ENCODE measurements at places on chromosomes 11 and 22.
A peak's percentile ranks its signal among the peaks of the same experiment; 100 is the strongest.

- no peak for DNase-seq
Measured at GRCh38 chr11:103968685-103969084, 67.8 kb upstream of the DDI1 start.

DNA sequence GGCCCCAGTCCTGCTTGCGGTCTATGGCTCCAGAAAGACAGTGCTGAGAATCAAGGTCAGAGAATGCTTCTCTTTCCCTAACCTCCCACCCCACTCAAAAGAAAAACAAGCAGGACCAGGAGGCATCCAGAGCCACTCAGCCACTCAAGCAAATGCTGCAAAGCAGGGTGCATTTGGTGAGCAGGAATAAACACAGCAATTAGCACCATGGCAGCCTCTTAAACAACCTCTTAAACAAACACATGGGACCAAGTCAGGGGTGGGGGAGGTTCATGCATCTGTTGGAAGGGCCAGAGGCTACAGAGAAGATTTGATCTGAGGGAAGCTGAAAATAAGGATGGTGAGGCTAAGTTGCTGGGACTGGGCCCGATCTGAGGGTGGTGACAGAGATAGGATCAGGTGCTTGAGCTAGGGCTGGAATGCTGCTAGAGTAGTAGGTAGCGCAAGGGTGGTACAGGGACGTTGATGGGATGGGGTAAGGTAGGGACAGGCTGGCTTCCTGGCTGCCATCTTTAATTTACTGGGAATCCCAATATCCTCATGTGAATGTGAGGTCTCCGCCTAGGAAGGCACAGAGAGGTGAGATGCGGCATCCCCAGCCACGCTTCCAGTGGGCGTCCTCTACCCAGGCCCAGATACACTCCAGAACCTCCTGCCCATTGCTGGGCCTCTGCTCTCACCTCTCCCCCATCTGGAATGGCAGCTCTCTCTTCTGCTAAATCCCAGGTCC is 26.6 kb upstream of the LMO1 start:
- DNase-seq = peak; percentile 80

DNA sequence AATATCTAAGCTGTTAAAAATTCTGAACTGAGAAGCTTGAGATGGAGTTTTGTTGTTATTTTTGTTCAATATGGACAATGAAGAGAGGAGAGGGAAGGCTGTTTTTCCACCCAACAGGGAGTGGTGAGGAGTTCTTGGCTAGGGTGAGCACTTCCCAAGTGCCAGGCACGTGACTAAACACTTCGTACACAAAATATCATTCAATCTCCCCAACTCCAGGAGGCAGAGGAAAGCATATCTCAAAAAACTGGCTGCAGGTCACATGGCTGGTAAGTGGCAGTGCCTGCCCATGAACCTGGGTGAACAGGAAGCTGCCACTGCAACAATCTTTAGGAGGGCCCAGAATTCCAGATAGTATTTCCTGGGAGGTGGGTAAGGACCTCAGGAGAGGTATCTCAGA is 11.6 kb downstream of the ELF5 start:
- DNase-seq = no peak

- DNase-seq = peak; percentile 56
Measured at GRCh38 chr22:49524362-49524761, 303.3 kb downstream of the BRD1 start.

- DNase-seq = no peak
Measured at GRCh38 chr11:10283991-10284390, 10.0 kb downstream of the SBF2 start.

DNA sequence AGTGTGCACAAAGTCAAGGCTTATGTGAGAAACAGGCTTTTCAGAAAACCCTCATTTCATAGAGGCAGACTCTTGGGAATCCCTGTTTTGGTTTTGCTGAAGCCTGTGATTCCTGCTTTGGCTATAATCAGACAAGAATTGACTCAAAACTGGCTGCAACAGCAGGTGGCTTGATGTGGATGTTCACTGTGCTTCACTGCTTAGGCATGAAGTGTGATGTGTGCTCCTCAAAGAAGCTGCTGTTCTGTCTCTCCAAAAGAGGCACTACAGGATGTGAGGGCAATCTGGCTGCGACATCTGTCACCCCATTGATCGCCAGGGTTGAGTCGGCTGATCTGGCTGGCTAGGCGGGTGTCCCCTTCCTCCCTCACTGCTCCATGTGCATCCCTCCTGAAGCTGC is 103.5 kb downstream of the C11orf58 start:
- DNase-seq = no peak

- DNase-seq = no peak
Measured at GRCh38 chr11:73854680-73855079, 22.0 kb downstream of the COA4 start.

GRCh38 chr11:91459840-91460239 is 764.8 kb upstream of the FAT3 start:
- no peak for DNase-seq
